ENCODE measurements at places on chromosomes 7 and 10.

GRCh38 chr7:73974948-73975926 lies 52.7 kb upstream of the ELN start:
- H3K4me3 ChIP-seq = no peak overlapping the region
- DNase-seq = no peak
- peaks cover 3% of the 10 kb centered on the region for H3K4me1 ChIP-seq
- H3K27me3 ChIP-seq = no peaks in the 10 kb centered on the region
- H3K27ac ChIP-seq = no peak overlapping the region

- no peaks in the 10 kb centered on the region for H3K27me3 ChIP-seq
- no peak overlapping the region for H3K27ac ChIP-seq
- H3K4me3 ChIP-seq = no peak overlapping the region
- DNase-seq = no peak
- no peaks in the 10 kb centered on the region for H3K36me3 ChIP-seq
Measured at GRCh38 chr10:117441812-117442443, 66.7 kb upstream of the PDZD8 start.

DNA sequence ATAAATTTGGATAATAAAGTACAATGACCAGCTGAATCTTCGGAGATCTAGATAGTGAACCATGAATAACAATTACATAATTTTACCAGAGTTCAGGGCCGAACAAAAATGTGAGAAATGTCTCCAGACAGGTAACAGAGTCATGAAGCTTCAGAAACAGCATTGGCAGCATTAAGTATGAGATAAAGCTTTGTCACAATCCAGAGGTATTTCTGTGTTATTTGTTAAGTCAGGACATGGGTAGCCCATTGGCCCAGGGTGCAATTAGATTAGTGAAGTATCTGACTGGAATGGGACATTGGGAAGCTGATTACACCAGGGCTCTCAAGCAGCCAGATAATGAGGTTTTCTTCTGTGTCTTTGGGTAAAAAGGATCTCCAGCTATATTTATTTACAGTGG lies 184.2 kb upstream of the PPP1R3A start:
- DNase-seq = no peak
- H3K4me1 ChIP-seq = no peaks in the 10 kb centered on the region
- H3K36me3 ChIP-seq = no peaks in the 10 kb centered on the region
- no peak overlapping the region for H3K27ac ChIP-seq
- H3K4me3 ChIP-seq = no peak overlapping the region

DNA sequence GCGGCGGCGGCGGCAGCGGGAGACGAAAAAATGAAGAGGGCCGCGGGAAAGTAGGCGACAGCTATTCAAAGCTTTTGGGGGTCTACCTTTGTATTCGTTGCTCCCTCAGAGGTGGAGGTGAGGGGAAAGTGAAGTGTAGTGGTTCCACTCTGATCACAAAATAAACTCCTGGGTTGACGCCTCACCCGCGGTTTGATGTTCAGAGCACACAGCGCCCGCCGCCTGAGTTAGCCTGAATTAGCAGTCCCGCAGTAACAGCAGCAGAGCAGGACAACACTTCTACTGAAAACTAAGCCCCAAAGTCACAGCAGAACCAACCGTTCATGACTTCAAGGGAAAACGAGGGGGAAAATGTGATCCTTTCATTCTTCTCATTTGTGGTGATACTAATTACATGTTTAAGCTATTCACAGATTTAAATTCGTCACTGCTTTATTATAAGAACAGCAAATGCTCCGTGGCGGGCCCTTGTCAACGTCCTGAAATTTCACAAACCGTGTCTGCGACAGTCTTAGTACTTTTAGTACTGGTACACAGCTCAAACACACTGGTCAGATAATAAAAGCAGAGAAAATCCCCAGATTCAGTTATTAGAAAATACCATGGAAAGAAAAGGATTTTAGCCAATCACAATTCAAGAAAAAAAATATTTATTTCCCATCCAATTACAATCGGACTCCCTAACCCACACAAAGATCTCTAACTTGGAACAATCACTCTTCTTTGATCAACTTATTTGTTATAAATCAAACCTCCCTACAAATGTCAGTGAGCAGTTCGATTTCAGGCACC lies 563 bp upstream of the JMJD1C start:
- peak overlapping the region; percentile 87 for H3K4me3 ChIP-seq
- H3K27me3 ChIP-seq = no peaks in the 10 kb centered on the region
- H3K27ac ChIP-seq = no peak overlapping the region
- peaks cover 4% of the 10 kb centered on the region for H3K4me1 ChIP-seq
- H3K36me3 ChIP-seq = no peaks in the 10 kb centered on the region
- no peak for DNase-seq

DNA sequence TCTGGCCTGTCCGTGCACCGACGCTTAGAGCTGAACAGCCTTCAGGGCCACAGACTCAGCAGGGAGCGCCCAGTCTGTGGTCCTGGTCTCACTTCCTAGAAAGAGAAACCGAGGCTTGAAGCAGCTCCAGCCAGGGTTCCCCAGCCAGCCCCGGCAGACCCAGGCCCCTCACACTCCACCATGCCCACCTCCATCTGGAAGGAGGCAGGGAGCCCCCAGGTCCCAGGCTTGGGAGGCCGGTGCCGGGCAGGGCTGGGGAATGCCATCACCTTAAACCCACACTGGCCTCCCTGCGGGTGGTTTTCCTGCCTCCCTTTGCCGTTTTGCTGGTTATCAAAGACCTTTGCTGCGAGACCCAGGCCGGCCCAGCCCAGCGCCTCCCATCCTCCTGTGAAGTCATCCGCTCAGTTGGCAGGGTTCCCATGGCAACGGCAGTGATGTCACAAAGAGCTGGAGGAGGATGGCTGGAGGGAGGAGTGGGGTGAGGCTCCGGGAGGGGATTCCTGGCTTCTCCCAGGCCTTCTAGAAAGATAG lies 24.0 kb downstream of the ELFN1 start:
- no peak for DNase-seq
- no peaks in the 10 kb centered on the region for H3K36me3 ChIP-seq
- H3K27ac ChIP-seq = no peak overlapping the region
- H3K27me3 ChIP-seq = no peaks in the 10 kb centered on the region
- no peak overlapping the region for H3K4me3 ChIP-seq
- H3K4me1 ChIP-seq = peaks cover 14% of the 10 kb centered on the region

DNA sequence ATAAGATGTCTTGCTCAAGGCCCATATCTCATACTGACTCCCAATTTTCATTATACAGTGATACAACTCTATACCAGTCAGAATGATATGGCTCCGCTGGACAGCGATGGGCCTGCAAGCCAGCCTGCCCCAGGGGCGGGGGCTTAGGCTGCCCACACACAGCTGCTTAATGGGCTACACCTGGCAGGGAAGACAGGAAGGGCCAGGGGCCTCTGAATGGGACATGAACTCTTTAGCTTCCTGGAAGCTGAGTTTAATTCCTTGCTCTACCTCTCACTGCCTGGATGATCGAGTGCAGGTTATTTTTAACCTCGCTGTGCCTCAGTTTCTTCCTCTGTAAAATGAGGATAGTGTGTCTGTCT lies 112.5 kb downstream of the C10orf105 start:
- no peak overlapping the region for H3K4me3 ChIP-seq
- no peak for DNase-seq
- H3K4me1 ChIP-seq = peaks cover 11% of the 10 kb centered on the region
- H3K27me3 ChIP-seq = no peaks in the 10 kb centered on the region

DNA sequence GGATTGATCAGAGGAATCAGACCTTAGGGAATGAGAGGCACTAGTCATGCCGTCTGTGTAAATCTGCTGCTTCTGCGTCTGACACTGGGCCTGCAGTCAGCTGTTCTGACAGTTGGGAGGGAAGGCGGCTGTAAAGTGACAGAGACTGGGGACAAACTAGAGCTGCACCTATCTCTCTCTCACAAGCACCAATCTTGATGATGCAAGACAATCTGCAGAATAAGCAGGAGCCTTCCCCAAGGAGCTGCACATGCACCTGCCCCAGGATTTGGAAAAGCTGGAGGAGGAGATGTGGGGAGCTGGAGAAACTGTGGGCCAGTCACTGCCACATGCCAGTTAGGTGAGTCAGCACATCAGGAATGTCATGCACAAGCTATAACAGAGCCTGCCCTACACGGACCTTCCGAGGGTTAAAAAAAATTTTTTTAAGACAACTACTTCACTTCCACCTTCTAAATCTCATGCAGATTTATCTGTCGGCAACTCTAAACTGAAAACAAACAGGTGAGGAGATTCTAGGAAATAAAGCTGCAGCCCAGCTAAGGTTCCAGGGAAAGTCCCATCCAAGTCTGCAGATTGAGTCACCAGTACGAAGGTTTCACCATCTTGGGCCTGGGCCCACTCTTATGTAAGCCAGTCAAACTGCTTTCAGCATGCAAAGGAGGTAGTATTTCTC lies 39.2 kb downstream of the ENO4 start:
- no peaks in the 10 kb centered on the region for H3K27me3 ChIP-seq
- no peaks in the 10 kb centered on the region for H3K36me3 ChIP-seq
- DNase-seq = no peak
- no peak overlapping the region for H3K27ac ChIP-seq
- H3K4me1 ChIP-seq = peaks cover 7% of the 10 kb centered on the region

DNA sequence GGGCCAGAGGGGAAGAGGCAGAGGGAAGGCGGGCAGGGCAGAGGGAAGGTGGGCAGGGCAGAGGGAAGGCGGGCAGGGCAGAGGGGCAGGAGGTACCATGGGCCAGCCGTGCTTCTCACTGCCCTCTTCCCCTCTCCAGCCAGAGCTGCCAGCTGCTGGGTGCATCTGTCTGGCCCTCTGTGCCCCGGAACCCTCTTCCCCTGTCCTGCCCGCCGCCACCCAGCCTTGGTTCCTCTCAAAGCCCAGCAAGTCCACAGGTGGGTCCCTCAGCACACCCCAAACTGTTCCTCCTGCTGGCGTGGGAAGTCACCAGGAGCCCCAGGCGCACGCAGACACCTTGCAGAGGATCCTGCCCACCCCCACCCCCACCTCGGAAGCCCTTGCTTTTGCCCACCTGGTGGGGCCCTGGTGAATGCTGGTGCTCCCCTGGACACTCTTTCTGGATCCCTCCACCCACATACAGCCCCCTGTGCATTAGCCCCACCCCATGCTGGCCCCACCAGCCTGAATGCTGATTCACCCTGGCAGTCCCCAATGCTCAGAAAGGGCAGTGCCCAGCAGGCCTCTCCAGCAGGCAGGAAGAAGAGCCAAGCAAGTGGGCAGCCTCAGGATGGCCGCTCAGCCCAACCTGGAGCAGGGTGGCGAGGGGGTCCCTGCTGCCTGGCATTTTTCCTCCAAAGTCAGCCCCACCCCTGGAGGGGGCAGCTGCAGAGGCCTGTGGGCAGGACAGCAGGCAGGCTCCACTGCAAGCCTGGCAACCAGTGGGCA lies 1.9 kb upstream of the PWWP2B start:
- H3K4me1 ChIP-seq = no peaks in the 10 kb centered on the region
- H3K27ac ChIP-seq = no peak overlapping the region
- DNase-seq = no peak
- H3K27me3 ChIP-seq = no peaks in the 10 kb centered on the region
- no peak overlapping the region for H3K4me3 ChIP-seq

GRCh38 chr7:86846494-86847190 lies 202.9 kb downstream of the GRM3 start:
- DNase-seq = no peak
- no peaks in the 10 kb centered on the region for H3K27me3 ChIP-seq
- no peak overlapping the region for H3K27ac ChIP-seq
- no peaks in the 10 kb centered on the region for H3K36me3 ChIP-seq
- H3K4me1 ChIP-seq = no peaks in the 10 kb centered on the region

GRCh38 chr7:50507898-50508470 lies 57.2 kb downstream of the DDC start:
- no peak overlapping the region for H3K4me3 ChIP-seq
- H3K27me3 ChIP-seq = no peaks in the 10 kb centered on the region
- H3K4me1 ChIP-seq = no peaks in the 10 kb centered on the region
- no peak overlapping the region for H3K27ac ChIP-seq
- H3K36me3 ChIP-seq = no peaks in the 10 kb centered on the region

DNA sequence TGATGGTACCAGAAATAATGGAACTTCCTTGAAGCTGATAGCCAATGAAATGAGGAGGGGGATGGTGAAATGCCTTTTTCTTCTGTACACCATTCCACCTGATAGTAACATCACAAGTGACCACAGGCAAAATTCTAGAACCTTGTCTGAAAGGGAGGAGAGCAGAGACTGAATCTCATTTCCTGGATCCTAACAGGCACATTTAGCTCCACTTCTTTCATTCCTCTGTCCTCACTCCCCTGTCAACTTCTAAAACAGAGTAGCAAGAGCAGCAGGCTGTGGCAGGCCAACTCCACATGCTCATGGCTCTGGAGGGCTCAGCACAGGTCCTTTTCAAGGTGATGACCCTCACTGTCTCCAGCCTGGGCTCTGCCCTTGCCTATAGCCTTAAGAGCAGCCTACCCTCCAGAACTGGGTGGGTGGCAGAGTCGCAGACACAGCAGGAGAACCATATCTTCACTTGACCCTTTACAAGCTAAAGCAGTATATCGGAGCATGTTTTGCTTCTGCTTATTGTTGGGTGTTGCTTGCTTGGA lies at the start of gene LRRC18:
Gene LRRC18 (minus strand): TSS at position 51 of the 536 bp plus-strand sequence. CDS start 25,685 bp downstream, outside the sequence.
- no peaks in the 10 kb centered on the region for H3K27me3 ChIP-seq
- no peaks in the 10 kb centered on the region for H3K4me1 ChIP-seq
- no peak for DNase-seq

GRCh38 chr7:149126662-149127266 lies 640 bp upstream of the ZNF425 start:
- H3K4me3 ChIP-seq = peak overlapping the region; percentile 89
- H3K27me3 ChIP-seq = no peaks in the 10 kb centered on the region
- DNase-seq = peak; percentile 73
- H3K4me1 ChIP-seq = no peaks in the 10 kb centered on the region
- peaks cover 23% of the 10 kb centered on the region for H3K36me3 ChIP-seq

DNA sequence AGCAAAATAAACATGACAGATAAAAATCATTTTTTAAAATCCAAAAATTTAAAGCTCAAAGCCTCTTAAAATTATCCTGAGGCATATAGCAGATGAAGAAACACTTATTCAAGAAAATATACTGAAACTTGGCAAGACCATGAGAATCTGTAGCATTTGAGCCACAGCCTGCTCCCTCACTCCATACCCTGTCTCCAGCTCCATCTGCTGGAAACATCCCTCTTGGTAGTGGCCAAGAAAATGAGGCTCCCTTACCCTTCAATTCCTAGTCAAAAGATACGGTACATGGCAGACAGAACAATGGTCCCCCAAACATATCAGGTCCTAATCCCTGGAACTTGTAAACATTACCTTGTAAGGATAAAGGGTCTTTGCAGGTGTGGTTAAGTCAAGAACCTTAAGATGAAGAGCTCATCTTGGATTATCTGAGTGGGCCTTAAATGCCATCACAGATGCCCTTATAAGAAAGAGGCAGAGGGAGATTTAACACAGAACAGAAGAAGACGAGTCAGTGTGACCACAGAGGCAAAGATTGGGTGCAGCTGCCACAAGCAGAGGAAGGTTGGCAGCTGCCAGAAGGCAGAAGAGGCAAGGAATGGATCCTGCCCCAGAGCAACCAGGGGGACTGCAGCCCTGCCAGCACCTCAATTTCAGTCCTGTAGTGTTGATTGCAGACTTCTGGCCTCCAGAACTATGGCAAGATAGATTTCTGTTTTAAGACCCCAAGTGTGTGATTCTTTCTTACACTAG lies 149.4 kb downstream of the ZNF248 start:
- H3K27ac ChIP-seq = no peak overlapping the region
- no peak for DNase-seq
- no peak overlapping the region for H3K4me3 ChIP-seq
- H3K36me3 ChIP-seq = no peaks in the 10 kb centered on the region
- H3K27me3 ChIP-seq = no peaks in the 10 kb centered on the region

- no peaks in the 10 kb centered on the region for H3K36me3 ChIP-seq
- peak overlapping the region; percentile 86 for H3K4me3 ChIP-seq
- no peak overlapping the region for H3K27ac ChIP-seq
- DNase-seq = no peak
- no peaks in the 10 kb centered on the region for H3K4me1 ChIP-seq
Measured at GRCh38 chr10:123009105-123009820, 457 bp downstream of the ACADSB start.
